ENCODE measurements at places on chromosomes 3 and 15. TPM values are rescaled to one million over a fixed set of nuclear protein-coding genes. Genes with fewer than 3 reads are reported as not detected.

DNA sequence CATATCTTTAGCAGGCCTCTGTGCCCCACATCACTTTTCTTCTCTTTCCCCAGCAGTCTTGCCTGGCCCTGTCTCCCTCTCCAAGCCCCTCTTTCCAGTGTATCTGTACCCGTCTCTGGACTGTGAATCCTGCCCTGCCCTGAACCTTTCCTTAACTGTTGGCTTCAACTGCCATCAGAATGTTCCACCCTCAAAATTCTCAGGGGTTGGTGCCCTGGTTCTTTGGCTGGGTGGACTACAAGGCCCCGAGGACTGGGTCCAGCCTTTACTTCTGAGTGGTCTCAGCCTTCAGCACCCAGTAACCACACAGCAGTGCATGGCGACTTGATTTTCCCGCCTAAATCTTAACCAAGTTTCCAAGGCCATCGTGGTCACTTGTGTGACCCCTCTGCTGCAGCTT, 333.5 kb upstream of the RGMA start:
- DNase-seq = no peak

DNA sequence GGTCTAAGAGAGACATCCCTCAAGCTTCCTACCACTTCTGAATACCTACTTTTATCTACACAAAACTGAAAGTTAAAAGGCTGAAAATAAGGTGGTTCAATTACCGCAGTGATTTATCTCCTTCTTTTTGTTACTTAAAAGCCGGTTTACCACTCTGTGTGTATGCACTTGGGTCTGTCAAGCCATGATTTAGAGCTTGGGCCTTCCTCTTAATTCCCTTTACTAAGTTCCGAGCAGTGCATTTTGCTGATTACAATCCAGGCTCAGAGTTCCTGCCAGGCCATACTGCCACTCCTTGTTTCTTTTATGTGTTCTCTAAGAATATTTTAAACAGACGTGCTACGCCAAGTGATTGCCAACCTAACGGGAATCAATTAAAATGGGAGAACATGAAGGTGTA, 16.5 kb downstream of the KCTD6 start:
- DNase-seq = no peak

GRCh38 chr3:192108820-192109219, 618.5 kb downstream of the FGF12 start:
- DNase-seq = no peak

GRCh38 chr3:21273259-21274025, 477.6 kb downstream of the ZNF385D start:
- peak; percentile 68 for DNase-seq

GRCh38 chr3:15427981-15428380, 583 bp downstream of the EAF1 start:
- DNase-seq = no peak

DNA sequence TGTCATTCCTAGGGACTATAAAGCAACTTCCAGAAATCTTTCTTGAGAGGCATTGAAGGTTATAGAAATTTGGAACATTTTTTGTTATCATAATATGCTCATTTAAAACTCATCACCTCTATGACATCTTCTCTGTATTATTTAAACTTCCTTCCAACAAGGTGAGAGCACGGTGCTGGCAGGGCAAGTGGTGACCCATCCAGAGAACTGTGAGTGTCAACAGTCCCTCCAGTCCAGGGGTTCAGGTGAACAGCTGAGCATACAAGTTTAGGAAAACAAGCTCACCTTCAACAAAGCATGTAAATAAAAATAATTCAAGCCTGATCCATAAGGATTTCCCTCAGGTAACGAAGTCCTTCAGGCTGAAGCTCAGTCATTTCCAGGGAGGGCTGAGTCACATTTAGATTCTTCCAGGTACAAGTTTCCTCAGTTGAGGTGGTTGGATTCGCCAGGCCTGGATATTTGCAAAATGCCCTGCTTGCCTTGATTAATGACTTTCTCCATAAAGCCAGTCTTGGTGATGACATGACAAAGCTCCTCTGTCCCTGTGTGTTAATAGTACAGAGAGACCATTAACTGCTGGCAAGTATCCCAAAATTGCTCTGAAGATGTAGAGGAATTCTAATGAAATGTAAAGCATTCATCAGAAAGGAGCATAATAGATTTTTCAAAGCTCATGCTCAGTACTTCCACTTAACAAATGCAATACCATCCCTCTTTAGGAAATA, 263.6 kb upstream of the GADL1 start:
- peak; percentile 43 for DNase-seq

GRCh38 chr15:32709295-32710033, 8.3 kb upstream of the GREM1 start:
- DNase-seq = no peak

- DNase-seq = no peak
Observed at GRCh38 chr3:54034971-54035370, 87.4 kb upstream of the CACNA2D3 start.

DNA sequence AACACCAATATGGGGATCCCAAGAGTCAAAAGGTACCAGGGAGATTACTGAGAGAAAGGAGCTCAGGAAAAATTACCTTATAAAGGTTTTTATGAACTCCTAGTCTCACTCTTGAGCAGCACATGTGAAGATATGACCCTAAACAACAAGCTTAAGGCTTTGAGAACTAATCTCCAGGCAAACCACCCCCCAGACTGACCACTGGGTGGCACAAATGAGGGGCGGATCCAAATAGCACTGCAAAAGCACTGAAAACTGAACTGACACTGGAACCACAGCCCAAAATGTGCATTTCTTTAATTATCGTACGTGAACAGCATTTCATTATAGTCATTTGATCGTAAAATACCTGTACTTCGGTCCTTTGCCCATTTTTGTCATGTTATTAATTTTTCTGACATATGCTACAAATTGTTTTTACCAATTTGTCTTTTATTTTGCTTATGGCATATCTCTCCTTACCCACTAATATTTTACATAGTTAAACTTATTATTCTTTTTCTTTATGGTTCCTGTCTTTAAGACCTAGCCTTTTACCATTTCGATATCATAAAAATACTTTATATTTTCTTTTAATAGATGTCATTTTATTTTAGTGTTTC, 31.5 kb upstream of the TFDP2 start:
- peak; percentile 28 for DNase-seq

DNA sequence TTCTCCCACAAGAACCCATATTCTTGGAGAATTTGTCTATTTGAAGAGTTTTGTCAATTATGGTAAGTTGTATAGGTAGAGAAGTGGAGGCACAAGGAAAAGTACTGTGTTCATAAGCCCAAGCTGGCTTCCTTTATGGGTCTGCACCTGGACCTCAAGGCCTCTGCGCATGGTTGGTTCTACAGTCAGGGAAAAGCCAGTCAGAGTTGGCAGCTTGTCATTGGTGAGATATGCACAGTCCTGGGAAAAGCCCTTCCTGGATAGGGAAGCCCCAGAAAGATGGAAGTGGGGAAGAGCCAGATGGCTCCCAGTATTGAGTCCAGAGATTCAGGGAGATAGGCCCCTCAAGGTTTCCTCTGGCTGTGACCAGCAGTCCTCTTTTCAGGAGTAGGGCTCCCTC, 15.8 kb downstream of the BOC start:
- no peak for DNase-seq

DNA sequence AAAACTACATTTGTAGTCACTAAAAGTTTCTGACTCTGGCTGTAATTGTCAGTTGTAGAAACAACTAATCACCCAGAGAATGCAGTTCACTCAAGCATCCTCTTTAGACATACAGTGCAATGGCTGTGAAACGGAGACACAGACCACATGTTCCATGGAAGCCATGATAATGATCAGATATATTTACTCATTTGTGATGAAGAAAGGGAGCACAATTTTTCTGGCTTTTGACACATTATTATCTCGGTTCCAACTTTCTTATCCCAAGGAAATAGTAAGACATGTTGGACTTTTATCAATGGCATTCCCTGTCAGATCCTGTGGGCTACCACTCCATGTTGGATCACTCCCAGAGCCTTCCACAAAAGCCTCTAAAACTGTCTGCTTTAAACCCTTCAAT, 215.0 kb upstream of the LRIG1 start:
- DNase-seq = no peak

The LRTM1 gene
- 84.2 TPM for total RNA-seq

The TERC gene
- 179 TPM for total RNA-seq

The SLC12A8 gene
- total RNA-seq = 9.0 TPM

The CELSR3 gene
- 0.51 TPM for total RNA-seq

Data from tongue (tissue), 3 donors.